ENCODE measurements at places on chromosomes 7 and 10. TPM values are rescaled to one million over a fixed set of nuclear protein-coding genes. Genes with fewer than 3 reads are reported as not detected.

The LBX1 gene
- total RNA-seq: not detected

The UPK3BL2 gene
- total RNA-seq: 157 TPM

The PRKCQ gene
- total RNA-seq: 2.5 TPM

The FAM24B gene
- total RNA-seq: 0.42 TPM

The ADIRF gene
- 47.0 TPM for total RNA-seq

The C1GALT1 gene
- total RNA-seq: 56.9 TPM

The EEF1AKMT2 gene
- total RNA-seq: 15.2 TPM

The SPDYE2 gene
- total RNA-seq: not detected

The ITIH2 gene
- not detected for total RNA-seq

Measured in airway epithelial cell (primary cell).